Right kidney (tissue), 9 donors: ENCODE measurements at places on chromosomes 3 and 15.

DNA sequence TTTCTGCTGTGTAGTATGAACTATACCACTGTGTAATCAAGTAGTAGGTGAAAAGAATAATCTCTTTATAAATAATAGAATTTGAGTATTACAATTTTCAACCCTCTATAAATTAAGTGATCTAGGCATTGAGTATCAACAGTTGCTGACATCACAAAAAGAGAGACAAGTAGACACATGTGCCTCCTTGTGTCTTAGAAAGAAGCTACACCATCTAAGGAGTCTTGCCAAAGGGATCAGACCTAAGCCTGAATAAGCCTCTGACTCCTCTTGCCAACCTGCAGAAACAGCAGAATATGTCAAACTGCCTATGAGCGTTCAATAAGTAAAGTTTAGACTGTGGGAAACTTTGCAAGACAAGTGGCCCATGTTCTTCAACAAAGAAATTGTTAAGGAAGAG is 5.8 kb upstream of the MTMR10 start:
- no peak for DNase-seq

DNA sequence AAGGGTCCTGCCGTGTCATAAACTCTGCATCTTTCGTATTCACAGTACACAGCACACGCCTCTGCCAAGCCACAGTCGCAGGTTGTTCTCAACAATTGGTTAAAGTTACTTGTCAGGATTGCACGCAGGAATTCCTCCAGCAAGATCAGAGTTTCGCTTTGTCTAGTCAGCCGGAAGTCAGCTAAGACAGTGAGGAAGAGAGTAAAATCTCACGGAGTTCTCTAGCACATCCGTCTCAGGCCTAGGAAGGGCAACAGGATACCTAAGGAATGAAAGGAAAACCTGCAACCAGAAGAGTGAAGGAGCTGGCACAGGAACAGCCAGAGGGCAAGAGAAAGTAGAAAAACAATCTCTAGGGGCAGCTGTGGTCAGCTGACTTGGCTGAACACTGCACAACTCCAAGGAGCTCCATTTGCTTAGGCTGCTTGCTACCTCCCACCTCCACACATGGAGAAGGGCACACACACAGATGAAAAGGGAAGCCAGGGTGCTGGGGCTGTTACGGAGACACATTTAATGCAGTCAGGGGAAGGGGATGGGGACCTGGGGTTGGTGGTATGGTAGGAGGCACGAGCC is 23.7 kb downstream of the RORA start:
- peak; percentile 19 for DNase-seq

DNA sequence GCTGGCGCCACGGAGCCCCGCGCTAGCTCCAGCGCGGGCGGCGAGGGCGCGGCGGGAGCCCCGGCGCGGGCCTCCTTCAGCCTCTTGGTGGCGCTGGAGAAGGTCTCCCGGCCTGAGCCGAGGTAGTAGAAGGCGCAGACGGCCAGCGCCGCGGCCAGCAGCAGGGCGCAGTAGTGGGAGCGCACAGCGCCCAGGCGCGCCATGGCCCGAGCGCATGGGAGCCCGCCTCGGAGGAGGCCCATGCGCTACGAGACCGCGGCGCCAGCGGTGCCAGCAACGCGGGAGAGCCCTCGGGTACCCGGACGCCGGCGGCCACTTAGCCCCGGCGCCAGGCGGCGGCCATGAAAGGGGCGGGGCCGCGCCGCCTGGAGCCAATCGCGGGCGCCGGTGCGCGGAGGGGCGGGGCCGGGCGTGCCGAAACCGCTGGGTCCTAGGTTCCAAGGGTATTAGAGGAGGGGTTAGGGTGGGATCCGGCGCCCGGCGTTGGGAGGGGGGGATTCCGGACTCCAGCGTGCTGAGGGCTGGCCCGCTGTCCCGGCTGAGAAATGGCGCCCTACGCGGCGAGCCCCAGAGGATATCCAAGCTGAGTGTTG is at the start of gene XXYLT1:
XXYLT1 (minus strand) TSS at position 343 of the 593 bp plus-strand sequence; CDS start at position 242, 101 bp downstream.
- peak; percentile 100 for DNase-seq

GRCh38 chr3:56874269-56874668 is 72.5 kb upstream of the ARHGEF3 start:
- DNase-seq, result no peak

DNA sequence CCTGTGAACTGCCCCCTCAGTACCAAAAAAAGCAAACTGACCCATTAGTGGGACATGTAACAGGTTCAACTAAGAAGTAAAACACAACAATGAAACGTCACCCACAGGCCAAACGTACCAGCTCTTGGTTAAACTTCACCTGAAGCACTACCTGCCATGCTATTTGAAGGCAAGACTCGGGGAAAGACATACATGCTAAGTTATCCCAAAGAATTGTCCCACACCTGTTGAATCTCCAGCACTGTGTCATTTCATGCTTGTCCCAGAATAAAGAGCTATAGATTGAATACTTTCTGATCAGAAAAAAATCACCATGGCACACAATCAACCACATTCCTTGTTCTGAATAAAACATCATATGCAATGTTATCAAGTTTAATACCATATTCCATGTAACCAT is 195.4 kb upstream of the WNT5A start:
- no peak for DNase-seq

GRCh38 chr15:86834115-86834863 is 754.6 kb downstream of the AGBL1 start:
- no peak for DNase-seq

GRCh38 chr3:139439278-139439677 is 37.0 kb downstream of the RBP2 start:
- DNase-seq, result no peak

DNA sequence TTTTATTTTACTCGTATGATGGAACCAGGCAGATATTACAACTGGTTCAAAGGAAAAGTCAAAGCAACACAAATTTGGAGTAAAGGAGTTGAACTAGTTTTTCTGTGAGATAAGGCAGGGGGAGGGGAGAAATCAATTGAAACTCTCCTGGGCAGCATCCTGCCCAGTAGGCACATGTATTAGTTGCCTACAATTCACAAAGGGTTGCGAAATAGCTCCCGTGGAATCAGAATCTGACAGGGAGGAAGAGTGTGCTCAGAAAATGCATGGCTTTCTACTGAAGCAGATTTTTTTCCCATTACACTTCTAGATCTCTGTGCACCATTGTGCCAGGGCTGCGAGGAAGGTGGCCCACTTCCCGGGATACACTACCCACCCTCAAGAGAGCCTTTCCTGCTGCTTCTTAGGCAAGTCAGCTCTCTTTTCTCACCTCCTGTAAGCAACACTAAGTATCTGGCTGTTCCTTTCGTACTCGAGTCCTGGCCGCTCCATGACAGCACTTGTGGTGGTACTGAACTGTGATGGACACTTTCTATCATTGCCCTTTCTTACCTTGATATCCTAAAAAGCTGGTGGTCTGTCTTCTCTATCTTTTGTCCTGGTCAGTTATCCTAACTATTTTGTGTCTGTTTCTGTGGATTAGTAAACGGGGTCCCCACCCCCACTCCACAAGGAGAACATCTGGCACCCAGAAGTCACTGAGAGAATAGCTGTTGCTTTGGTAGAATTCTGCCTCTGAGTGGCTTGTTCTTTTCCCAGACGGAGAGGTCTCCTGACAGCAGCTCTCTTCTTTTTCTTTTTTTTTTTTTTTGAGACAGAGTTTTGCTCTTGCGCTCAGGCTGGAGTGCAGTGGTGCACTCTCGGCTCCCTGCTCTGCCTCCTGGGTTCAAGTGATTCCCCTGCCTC is 74.8 kb downstream of the RPL39L start:
- DNase-seq, result no peak

GRCh38 chr15:67003586-67003985 is 61.8 kb upstream of the SMAD3 start:
- DNase-seq, result no peak

DNA sequence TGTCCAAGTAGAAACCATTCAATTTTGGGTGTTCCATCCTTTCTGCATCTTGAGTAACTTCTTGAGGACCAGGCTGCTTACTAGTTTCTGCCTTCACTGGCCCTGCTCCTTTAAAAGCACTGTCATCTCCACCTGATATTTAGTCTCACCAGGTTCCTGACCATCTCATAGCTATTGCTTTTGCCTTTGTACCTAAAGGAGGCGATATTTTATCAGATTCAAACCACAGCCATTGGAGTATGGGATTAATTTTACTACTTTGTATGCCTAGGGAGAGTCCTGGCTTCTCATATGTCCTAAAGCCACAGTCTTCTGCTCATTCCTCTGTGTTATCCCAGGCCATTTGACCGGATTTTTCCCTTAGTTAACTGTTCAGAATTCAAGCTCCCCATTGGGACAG is 51.8 kb upstream of the RFX7 start:
- DNase-seq, result no peak

- DNase-seq, result no peak
Observed at GRCh38 chr3:126113238-126113555, 29.3 kb upstream of the SLC41A3 start.

DNA sequence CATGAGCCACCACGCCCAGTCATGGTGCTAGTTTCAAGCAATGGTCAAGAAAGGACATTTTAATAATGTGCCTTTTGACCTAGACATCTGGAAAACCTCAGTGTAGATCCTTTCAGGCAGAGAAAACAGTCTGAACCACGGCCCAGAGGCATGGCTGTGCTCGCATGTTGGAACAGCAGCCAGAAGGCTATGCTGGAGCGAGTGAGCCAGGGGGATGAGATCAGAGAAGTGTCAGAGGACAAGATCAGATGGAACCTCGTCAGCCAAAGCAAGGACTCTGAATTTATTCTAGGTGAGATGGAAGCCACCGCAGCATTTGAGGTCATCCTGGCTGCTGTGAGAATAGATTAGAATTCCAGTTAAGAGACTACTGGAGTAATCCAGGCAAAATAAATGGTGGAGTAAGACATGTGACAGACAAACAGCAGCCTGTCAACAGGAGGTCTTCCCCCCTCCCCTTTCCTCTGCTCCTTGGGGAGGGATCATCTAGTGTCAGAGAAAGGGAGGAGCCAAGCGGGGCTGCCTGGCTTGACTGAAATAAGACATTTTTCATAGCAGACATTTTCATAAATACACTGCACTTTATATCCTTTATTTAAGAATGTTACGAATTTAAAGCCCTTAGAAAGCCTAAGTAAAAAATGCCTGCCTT is 40.4 kb upstream of the ACKR4 start:
- no peak for DNase-seq
